ENCODE measurements at places on chromosomes 2 and 18.

DNA sequence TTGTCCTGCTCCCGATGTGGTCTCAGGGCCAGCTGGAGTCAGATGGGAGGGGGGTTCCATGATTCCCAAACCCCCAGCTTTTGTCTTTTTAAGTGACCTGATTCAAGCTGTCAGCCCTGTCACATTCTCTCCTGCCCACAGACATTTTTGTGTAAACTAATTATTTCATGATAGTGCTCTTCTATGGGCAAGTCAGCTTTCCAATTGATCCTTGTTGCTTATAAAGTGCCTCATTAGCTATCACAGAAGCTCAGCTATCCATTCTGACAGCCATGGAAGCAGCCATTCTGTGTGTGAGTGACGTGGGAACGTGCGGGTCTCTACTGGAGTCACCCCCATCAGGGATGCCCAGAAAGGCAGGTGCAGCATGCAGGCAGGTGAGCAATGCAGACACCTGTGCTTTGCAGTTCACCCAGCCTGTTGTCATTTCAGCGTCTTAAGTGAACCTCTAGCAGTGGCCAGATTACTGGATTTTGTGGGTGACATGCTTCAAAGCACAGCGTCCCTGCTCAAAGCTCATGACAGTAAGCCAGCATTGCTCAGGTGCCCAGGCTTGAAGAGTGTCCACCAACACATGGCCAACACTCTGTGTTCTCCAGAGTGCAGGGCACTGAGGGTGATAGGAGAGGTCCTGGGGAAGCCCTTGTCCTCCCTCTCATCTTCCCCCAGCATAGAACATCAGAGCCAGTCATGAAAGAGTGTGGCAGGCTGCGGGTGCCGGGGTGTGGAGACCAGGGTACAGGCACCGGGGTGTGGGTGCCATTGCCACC is 162.1 kb upstream of the SH3BP4 start:
- no peak for DNase-seq

DNA sequence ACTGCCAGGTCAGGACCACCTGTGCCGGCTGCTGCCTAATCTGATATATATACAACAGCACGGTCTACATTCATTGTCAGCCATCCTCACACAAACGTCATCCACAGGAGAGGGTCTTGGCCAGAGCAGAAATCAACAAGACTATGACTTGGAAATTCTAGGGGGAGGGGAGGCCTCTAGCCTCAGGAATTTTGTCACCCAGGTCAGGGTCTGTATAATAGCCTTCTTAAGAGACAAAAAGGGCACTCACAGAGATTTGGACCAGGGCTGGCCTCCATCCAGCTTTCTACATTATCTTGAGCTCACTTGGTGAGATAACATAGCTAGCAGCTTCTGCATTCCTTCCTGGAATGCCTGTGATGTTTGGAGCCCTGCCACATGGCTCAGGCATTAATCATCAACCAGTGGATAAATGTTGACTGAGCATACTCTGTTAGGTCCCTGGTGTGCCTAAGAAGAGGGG is 50.4 kb upstream of the CTIF start:
- no peak for DNase-seq

- no peak for DNase-seq
These were observed at the start of gene SCN3A for GRCh38 chr2:165203689-165204559. TSS of gene SCN3A (minus strand) at chr2:165204050. CDS start at chr2:165176394, 27,656 bp downstream.

DNA sequence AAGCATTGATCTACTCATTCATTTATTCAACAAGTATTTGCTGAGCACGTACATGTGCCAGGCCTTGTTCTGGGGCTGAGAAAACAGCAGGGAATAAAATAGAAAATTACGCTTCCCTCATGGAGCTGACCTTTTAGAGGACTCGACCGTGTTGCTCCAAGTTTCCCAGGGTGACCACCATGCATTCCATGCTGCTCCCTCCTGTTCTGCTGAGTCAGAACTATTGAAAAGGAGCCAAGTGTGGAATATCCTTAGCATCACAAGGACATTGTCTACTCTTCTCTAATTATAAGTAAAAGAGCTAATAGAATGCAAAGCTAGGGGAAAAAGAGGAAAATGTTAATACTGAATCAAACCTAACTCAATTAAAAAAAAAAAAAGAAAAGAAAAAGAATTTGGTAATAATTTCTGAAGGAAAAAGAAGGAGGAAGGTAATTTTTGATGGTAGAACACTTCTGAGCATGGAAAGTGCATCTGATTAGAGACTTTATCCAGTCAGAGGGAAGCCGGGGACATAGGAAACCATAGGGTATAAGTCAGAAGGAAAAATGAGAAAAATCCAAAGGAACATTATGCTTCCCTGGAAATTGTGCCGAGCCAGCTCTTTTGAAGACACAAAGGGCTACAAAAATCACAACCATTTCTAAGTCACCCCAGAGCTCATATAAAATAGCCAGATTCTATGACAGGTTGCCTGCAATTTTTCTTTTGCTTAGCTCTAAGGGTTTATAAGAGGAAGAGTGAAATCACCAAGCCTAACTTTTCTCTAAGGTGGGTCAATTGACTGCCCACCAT is 339.4 kb downstream of the RND3 start:
- DNase-seq, result no peak

DNA sequence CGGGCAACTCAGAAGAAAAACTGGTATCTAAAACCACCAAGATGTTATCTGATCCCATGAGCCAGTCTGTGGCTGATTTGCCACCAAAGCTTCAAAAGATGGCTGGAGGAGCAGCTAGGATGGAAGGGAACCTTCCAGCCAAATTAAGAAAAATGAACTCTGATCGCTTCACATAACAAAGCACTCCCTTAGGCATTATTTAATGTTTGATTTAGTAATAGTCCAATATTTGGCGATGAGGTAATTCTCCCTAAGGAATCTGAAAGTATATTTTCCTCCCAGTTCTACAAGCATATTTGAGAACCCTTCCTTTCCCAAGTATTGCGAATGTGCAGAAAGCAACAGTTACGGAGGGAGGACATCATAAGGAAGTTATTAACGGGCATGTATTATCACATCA is 156.6 kb downstream of the KCNJ3 start:
- DNase-seq, result no peak
